Central memory CD8-positive, alpha-beta T cell (primary cell): ENCODE measurements at places on chromosomes 12 and 14.

- no peak for DNase-seq
These were observed 3.5 kb upstream of the CD63 start for GRCh38 chr12:55732288-55732687.

- DNase-seq = no peak
These were observed 452.8 kb downstream of the AACS start for GRCh38 chr12:125518074-125518473.

DNA sequence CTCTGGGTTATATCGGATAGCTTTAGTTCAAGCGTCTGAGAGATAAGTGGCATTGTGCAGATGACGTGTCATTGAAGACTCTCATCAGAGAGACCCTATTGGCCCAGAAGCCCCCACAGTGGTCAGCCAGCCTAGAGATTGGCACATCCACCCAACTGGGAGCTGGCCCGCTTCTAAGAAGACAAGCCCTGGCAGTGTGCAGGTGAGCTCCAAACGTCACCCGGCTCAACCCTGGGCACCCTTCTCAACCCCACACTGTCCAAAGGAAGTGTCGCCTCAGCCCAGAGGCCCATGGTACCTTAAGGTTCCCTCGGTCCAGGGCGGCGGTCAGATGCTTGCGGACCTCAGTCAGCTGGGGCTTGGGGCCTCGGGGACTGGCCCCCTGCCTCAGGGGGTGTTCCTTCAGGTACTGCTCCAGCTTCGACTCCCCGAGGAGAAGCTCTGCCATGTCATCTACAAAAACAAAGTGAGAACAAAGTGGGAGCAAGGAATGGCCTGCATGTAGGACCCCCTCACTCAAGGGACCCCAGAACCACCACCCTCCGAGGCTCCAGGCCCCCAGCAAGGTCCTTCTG is 30.3 kb downstream of the TTC7B start:
- DNase-seq = no peak

GRCh38 chr12:73225941-73226340 is 953.8 kb downstream of the TRHDE start:
- no peak for DNase-seq

GRCh38 chr14:89307409-89307808 is 109.6 kb downstream of the FOXN3 start:
- no peak for DNase-seq

GRCh38 chr12:22160396-22161003 is 114.5 kb downstream of the CMAS start:
- no peak for DNase-seq

DNA sequence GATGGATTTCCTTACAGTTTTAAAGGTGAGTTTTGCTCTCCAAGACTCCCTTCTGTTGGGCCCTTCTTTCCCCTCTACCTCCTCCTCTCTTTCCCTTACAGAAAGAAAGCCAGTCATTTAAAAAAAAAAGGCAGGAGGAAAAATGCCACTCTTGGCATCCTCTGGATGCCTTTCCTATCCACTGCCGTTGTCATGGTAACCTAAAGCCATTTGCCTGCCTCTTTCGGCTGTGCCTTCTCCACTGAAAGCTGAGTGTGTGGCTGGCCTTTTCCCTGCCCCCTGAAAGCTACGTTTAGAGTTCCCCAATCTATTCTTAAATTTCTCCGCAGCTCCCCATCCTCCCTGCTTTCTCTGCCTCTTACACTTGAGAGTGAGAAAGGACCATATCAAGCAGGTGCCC is 67.1 kb downstream of the TUNAR start:
- DNase-seq = no peak

DNA sequence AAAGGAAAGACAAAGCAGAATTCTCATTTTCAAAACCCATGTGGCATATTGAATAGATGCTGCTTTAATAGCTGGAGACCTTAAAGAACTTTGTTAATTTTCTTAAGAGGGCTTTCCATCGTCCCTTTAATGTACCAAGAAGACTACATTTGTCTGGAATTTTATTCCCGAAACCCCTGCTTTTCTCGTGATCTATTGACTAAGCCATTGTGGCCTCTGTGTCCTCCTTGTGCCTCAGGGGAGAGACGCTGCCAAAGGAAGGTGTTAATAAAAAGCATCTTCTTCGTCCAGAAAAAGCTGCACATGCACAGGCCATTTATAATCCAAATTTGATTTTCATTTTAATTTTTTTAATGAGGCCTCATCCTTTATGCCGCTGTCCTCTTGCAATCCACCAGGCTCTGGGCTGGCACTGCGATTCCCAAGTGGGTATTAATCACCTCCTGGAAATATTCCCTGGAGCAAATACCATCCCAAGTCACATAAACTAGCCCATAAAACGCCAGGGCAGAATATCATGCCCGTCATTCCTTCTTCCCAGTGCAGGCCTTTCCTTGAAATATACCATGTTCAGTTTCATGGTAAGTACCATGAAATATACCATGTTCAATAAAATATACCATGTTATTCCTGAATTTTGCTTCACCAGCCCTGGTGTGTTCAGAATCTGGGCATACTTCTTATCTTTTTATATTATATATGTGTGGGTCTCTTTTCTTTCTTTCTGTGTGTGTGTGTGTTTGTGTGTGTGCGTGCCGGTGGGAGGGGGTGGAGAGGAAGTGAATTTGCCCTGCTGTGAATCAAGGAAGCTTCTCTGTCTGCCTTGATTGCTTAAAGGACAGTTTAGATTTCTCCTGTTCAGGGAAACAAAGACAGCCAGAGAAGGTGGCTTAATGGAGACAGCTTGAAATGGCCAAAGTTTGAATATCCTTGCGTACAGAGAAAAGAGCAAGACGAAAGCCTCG is 147.6 kb downstream of the PHETA1 start:
- no peak for DNase-seq

DNA sequence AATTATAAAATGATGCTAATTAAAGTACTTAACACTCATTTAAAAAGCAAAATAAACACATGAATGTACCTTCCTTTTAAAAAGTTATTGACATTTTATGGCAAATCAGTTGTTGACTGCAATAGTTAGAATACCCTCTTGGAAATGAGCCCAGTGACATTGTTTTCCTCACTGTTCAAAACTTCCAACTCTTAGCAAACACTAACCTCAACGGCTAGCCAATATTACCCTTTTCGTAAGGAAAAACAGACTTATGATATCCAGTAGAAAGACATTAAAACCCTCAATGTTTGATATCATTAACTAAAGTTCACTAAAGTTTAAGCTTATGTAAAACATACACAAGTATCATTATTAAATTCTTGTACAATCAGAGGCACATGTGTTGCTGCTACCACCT is 83.6 kb downstream of the EPS8 start:
- DNase-seq = no peak

DNA sequence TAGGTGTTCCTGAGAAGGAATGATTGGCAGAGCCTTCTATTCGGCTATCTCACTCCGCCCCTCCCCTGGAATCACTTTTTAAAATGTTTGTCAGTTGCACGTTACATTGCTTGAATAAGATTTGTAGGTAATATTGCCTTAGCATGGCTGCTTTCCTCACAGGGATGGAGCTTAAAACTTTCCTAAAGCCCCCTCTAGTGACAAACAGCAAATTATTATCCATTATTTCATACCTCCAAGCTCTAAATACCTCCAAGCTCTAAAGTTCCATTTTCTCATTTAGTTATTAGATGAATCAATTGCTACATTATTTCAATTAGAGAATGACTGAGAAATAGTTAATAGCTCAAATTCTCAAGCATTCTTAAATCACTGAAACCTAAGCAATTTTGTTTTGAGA is 5.1 kb upstream of the SPATA7 start:
- no peak for DNase-seq

DNA sequence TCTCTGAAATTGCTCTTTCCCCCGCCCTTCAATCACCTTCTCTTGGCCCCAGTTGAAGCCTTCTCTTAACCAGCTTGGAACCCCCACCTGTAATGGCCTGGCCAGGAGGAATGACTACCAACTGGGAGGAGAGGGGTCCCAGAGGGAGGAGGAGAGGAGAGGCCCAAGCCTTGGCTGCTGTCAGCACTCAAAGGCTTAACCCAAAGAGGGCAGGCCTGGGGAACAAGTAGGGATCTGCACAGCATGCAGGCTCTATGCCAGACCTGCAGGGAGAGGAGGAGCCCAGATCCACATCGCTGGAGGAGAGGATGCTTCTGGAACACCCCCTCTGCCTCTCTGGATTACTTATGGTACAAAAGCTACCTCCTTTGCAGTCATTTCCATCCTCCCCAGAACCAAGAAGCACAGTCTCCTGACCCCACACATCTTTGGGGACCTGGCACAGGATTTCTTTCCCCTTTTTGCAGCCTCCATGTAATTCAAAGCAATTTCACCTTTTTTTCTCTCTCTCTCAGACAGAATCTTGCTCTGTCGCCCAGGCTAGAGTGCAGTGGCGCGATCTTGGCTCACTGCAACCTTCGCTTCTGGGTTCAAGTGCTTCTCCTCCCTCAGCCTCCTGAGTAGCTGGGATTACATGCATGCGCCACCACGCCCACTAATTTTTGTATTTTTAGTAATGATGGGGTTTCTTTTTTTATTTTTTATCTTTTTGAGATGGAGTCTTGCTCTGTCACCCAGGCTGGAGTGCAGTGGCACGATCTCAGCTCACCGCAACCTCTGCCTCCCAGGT is 6.2 kb downstream of the RARG start:
- no peak for DNase-seq

DNA sequence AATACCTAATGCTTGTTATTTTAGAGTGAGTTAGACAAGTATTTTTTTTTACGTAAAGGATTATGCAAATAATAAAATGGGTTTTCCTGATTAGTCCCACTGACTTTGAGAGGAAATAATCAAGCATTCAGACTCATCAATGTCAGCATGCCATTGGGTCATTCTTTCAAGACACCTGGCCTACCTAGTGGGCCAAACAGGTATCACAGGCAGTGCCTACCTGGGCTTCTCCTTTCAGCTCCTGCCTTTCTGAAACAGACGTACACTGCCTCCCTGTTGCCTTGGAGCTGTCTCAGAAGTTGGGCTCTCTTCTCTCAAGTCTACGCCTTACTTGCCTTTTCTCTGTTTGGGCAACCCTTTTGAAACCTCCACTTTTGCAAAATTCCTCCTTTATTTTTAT is 545.6 kb downstream of the SNAPC1 start:
- DNase-seq = no peak

- no peak for DNase-seq
These were observed 468.7 kb upstream of the FLRT2 start for GRCh38 chr14:85061256-85061655.

DNA sequence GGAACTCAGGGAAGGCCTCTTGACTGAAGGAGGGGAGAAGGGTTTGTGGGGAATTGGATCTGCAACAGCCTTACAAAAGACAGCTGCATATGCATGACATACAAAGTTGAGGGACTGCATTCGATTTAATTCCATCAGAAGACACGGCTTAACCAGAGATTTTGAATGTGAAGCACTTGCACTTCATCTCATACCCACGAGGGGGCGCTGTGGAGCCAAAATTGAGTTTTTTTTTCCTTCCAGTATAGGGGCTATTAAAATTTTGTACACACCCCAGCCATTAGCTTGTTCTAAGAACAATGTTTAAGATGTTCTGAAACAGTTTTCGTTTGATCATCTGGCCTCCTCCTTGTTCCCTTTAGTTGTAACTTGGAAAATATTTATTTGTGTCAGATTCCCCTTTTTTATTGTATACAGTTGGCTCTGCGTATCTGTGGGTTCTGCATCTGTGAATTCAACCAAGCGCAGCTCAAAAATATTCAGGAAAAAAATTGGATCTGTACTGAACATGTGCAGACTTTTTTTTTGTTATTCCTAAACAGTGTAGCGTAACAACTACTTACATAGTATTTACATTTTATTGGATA is 1.6 kb downstream of the SUDS3 start:
- peak; percentile 83 for DNase-seq

- no peak for DNase-seq
These were observed 428.6 kb downstream of the KCNH5 start for GRCh38 chr14:62616668-62617067.

GRCh38 chr14:58836303-58836974 is 198.7 kb downstream of the DACT1 start:
- no peak for DNase-seq

GRCh38 chr12:25433581-25434325 is 119.3 kb downstream of the LMNTD1 start:
- no peak for DNase-seq

- DNase-seq = no peak
These were observed 77.3 kb upstream of the ANO6 start for GRCh38 chr12:45138609-45139008.

- DNase-seq = no peak
These were observed at the start of gene NUAK1 for GRCh38 chr12:106138633-106139421. Gene NUAK1, minus strand, starts transcription at chr12:106138954. Its CDS starts 301 bp downstream, at chr12:106138653.

- DNase-seq = no peak
These were observed 327.5 kb upstream of the DIO3 start for GRCh38 chr14:101233808-101234207.

DNA sequence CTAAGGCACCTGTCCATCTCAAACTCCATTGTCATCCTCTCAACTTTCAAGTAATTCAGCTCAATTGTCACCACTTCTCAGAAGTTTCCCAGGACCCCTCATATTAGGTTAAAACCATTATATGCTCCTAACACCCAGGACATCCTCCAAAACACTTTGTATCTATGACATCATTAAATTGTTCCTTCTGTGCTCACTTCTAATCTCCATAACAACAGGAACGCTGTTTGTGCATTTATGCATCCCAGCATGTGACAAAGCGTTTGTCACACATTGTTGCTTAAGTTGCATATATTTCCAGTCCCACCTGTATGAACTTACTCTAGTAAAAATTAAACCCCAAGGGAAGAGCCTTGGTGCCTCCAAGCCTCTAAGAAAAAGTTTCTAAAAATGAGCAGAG is 133.9 kb downstream of the TBX5 start:
- no peak for DNase-seq

GRCh38 chr14:69096781-69097475 is 56.0 kb downstream of the DCAF5 start:
- DNase-seq = no peak

GRCh38 chr12:13769273-13769672 is 212.1 kb downstream of the GRIN2B start:
- DNase-seq = no peak

DNA sequence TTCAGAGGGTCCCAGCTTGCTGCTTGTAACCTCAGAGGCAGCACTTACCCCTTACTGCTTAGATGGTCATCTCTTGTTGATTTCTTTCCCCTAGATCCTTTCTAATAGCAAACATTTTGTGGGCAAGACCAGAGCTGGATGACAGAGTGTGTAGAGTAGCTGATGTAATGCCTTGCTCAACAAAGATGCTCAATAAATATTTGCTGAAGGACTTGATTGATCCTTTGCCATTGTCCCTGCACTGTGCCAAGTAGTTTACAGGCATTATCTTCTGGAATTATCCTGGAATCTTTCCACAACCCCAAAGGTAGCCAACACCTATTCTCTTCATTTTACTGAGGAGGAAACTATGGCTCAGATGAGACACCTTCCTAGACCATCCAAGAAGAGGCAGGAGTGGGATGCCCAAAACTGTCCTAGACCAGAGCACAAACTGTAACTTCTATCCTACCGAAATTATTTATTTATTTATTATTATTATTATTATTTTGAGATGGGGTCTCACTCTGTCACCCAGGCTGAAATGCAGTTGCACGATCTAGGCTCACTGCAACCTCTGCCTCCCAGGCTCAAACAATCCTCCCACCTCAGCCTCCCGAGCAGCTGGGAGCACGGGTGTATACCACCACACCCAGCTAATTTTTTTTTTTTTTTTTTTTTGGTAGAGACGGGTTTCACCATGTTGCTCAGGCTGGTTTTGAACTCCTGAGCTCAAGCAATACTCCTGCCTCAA is 1.4 kb downstream of the MMAB start:
- no peak for DNase-seq
